ENCODE measurements at places on chromosomes 11 and 22.

DNA sequence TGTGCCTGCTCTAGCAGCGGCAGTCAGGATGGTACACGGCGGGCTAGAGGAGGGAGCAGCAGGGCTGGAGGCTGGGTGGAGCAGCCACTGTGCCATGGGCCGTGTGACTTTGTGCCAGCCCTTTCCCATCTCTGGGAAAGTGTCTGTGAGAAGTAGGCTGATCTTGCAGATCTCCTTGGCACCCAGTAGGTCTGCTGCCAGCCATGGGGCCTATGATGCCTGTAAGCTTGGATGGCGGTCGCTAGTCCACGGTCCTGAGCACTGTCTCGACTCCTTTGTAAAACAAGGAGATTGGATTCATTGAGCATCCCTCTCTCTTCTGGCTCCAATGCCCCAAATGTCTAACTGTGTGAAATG is 22.6 kb downstream of the AMPD3 start:
- DNase-seq: no peak

GRCh38 chr11:103683576-103683975 is 352.9 kb upstream of the DDI1 start:
- DNase-seq: no peak

DNA sequence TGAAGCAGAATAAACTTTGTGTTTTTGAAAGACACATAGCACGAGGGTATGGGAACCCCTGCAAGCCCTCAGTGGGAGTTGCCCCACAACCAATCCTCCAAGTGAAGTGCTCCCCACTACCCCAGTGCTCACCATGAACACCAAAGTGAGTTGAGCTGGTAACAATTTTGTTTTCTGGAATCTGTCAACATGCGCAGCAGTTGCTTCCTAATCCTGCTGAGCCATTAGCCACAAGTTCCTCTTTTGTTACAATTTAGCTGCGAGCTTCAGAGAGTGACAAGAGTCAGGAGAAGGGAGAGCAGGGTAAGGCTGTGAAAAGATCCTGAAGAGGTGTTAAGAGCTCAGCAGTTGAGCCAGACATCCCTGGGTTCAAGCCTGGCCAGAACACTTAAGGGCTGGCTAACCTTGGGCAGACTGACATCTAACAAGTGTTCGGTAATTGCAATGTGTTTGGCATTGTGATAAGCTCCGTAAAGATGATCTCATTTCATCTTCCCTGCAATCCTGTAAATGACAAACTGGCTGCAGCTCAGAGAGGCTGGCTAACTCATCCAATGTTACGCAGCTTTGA is 24.1 kb upstream of the ASPHD2 start:
- DNase-seq: no peak

- DNase-seq: peak; percentile 47
Measured at GRCh38 chr11:61336171-61336935, 3.3 kb downstream of the TKFC start.

GRCh38 chr11:83195143-83195466 is 1.6 kb downstream of the ANKRD42 start:
- no peak for DNase-seq

DNA sequence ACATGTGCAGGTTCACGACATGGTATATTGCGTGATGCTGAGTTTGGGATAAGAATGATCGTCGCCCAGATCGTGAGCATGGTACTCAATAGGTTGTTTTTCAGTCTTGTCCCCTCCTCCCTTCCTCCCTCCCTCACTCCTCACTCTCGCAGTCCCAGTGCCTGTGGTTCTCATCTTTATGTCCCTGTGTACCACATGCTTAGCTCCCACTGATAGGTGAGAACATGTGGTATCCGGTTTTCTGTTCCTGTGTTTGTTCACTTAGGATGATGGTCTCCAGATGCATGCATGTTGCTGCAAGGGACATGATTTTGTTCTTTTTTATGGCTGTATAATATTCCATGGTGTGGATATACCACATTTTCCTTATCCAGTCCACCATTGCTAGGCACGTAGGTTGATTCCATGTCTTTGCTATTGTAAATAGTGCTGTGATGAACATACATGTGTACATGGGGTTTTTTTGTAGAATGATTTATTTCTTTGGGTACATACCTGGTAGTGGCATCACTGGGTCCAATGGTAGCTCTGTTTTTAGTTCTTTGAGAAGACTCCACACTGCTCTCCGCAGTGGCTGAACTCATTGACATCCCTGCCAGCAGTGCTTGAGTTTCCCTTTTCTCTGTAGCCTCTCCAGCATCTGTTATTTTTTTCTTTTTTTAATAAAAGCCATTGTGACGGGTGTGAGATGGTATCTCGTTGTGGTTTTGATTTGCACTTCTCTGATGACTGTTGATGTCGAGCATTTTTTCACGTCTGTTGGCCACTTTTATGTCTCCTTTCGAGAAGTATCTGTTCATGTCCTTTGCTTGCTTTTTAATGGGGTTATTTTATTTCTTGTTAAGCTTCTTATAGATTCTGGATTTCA is 16.4 kb downstream of the ZBED4 start:
- no peak for DNase-seq

DNA sequence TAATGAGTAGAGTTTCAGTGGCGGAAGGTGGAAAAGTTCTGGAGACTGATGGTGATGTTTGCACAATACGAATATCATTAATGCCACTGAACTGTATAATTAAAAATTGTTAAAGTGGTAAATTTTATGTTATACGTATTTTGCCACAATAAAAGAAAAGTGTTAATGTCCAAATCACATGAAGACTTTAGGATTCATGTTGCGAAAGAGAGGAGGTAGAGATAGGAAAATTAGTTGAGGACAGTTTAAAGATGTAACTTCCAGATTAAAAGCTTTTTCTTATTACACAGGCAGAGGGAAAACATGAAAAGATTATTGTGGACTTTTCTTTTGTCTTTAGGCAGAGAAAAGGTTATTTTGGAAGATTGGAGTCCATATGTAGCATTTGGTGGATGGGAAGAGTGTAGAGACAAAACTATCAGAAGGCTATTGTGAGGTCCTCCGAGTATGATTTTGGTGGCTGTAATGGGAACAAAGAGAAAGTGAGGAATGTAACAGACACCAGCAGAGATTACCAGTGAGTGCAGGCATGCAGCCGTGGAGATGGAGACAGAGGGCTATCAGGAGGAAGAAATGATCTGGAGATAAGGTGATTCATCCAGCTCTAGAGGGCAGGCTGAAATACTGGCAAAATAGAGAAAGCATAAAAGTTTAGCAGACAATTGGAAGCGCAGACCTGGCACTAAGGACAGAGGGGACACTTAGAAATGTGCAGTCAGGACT is 12.5 kb downstream of the VPS26B start:
- DNase-seq: no peak

DNA sequence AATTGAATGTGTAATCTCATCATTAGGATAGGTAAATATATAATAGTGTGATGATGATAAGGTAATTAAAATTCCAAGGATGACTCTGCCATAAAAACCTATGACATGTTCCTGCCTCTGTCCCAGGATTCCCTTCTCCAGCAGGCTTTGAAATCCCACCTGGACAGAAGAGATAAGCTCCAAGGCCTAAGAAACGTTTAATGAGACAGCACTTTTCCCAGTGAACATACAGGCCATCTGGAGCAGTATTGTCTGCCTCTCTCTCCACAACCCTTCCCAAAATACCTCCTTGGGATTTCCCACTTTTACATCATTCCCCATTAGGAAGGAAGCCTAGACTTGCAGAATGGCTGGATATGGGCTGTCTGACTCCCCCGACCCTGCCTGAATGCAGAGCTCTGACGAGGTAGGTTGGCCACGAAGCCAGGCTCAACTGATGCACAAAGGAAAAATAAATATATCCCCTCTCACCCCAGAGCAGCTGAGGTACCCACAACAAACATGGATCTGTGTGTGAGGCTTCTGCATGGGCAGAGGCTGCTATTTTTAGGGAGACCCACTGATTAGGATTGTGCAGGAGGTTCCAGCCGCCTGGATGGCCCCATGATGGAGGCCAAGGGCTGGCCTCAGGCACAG is 71.0 kb downstream of the TMPRSS5 start:
- no peak for DNase-seq

GRCh38 chr11:115555336-115556090 is 51.3 kb upstream of the CADM1 start:
- DNase-seq: no peak

DNA sequence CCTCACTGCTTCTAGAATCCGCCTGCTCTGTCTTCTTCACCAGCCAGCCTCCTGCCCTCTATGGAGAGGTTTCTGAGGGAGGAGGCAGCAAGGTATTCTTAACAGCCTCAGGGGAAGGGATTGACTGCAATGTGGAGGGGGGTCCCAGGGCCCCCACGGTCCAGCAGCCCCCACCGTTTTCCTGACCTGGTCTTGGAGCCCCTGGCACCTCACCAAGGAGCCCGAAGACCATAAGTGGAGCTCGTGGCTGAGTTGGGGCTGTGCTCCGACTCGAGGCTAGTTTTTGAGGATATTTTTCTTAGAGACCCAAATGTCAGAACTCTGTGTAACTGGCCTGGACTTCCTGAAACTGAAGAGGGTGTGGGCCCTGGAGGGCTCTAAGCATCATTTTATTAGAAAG is 590.0 kb downstream of the BRD1 start:
- no peak for DNase-seq

DNA sequence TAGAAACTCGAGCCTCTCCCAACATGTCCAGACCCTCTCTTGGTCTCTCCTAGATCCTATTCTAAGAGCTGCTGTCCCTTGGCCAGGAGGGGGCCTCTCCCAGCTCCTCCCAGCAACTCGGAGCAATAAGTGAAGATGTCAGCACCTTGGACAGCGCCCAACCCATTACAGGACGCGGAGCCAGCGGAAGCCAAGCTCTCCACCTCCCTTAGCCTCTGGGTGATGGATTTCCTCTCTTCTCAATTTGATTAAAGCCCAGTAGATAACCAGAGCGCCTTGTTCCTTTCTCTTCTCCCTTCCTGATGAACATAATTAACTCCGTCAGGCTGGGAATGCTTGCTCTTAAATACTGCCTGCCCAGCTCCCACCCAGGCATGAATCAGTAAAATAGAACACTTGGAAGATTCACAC is 26.2 kb upstream of the TPBGL start:
- DNase-seq: peak; percentile 25

DNA sequence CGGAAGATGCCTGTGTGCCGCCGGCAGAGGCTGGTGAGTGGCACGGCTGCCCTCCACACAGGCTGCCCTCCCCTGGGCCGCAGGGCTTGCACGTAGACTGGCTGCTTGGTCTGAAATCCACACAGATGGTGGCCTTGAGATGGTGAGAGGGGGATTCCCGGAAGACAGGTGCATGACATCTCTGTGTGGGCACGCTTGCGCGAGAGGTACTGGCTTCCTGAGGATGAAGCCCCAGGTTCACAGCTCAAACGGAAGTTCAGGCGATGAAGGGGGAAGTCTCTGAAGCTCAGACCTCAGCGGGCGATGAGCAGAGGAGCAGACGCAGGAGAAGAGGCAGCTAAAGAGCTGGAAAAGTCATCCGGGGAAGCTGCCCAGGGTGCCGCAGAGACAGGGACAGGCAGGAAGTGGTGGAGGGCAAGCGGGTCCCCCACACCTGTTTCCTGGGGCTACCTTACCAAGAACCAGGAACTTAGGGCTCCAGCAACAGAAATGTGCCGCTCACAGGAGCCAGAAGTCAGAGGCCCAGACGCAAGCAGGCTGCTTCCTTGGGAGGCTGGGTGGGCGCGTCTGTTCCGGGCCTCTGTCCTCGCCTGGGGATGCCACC is 7.2 kb downstream of the CRELD2 start:
- DNase-seq: peak; percentile 25

DNA sequence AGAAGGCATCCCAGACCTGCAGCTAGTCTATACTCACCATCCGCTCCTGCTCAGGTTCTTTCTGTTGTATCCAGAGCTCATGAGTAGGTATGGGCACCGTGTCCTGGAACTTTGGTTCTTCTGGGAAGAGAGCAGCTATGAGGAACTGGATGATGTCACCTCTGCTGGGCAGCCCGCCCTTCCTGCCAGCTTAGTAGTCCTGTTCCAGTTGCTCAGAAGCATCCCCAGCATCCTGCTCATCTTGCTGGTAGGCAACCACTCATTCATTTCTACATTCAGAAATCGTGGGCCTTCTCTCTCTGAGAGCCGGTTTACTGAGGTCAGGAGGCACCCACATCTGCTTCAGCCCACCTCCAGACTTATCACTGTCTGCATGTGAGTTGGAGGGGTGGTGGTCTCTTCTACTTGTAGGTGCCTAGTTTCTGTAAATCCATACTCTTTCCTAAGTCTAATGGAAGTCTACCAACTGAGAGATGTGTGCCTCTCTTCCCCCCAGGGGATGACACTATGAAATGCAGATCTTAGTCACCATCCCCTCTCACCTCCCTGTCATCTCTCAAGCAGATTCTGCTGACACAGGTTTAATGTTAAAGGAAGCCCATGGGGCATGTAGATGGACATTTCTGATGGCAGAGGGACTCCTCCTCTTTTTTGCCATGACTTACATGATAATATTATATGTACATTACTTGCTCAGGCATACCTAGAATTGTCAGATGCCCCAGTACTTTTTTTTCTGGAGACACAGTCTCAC is 29.6 kb upstream of the CCDC134 start:
- no peak for DNase-seq

GRCh38 chr22:23391022-23391421 is 189.1 kb downstream of the IGLL1 start:
- no peak for DNase-seq

GRCh38 chr22:37647928-37648327 is 8.5 kb downstream of the SH3BP1 start:
- DNase-seq: no peak

- DNase-seq: no peak
Measured at GRCh38 chr22:35102663-35103062, 36.7 kb downstream of the ISX start.

- DNase-seq: no peak
Measured at GRCh38 chr11:116888024-116888423, 50.6 kb upstream of the APOA1 start.

GRCh38 chr11:114846416-114846791 is 168.1 kb downstream of the NXPE2 start:
- no peak for DNase-seq

DNA sequence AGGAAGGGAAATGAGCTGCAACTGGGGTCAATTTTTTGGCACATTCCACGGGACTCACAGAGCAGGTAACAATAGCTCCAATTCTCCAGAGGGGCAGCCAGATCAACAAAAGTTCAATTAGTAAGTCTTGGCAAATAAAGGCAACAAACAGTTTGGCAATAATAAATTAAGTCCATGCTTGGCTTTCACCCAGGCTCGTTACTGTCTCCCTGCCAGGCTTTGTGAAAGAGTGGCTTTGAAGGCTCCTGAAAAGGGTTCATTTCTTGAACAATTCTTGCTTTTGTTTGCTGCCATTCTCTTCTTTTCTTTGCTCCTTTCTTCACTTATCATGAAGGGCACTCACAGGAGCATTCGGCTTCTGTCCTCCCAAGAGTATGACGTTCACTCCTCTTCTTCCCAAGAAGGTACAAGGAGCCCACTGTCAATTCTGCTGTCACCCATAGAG is 123.3 kb downstream of the APIP start:
- DNase-seq: no peak

DNA sequence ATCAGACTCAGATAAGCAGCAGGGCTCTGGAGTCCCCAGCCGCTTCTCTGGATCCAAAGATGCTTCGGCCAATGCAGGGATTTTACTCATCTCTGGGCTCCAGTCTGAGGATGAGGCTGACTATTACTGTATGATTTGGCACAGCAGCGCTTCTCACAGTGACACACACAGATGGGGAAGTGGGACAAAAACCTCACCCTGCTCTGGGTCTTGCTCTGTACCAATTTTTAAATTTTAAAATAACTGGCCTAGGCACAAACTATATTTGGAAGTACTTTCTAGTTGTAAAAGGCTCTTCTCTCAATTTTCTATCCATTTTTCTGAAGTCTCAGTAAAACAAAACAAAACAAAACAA is 131.7 kb downstream of the VPREB1 start:
- no peak for DNase-seq

- no peak for DNase-seq
Measured at GRCh38 chr22:38824585-38824984, 19.2 kb downstream of the NPTXR start.

Data from activated naive CD4-positive, alpha-beta T cell (primary cell).